ENCODE measurements at places on chromosomes 13 and 19.

GRCh38 chr13:29963089-29963488, 112.7 kb upstream of the UBL3 start:
- no peak for DNase-seq

- no peak for DNase-seq
Measured at GRCh38 chr13:45411221-45411620, 7.0 kb downstream of the SLC25A30 start.

DNA sequence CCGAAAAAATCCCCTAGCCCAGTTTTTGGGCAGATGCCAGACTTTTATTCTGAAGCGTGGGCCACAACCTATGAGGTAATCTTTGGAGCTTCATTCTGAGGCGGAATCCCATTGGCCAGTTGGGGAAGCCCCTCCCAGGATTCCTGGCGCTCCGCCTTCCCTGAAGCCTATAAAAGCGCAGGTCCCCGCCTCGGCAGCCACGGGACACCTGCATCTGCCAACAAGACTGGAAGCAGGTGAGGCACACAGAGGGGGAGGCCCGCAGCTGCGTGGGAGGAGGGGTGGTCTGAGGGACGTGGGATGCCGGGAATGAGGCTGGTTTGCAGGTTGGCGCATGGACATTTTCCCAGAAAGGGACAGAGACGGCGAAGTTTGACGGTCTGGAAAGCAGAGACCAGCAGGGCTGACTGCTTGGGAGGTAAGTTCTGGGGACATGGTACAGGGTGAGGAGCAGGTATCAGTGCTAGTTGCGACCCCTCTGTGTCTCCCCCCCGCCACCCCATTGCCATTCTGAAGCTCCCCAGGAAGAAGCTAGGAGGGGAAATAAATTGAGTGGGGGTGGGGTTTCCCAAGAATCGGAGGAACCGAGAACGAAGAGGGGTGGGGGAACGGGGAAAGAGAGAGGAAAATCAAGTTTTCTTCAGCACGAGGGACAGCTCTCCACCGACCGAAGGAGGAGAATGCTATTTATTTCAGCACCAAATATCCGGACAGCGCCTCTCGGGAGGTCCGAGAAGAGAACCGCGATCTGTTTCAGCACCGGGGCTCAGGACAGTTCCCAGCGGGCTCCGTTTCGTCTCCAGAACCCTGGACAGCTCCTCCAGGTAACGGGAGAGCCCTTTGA, 22.4 kb upstream of the FEM1A start:
- peak; percentile 91 for DNase-seq

GRCh38 chr19:49860336-49861102, 6.9 kb downstream of the PNKP start:
- DNase-seq: no peak

GRCh38 chr19:1668486-1669270, 16.3 kb upstream of the TCF3 start:
- peak; percentile 37 for DNase-seq

DNA sequence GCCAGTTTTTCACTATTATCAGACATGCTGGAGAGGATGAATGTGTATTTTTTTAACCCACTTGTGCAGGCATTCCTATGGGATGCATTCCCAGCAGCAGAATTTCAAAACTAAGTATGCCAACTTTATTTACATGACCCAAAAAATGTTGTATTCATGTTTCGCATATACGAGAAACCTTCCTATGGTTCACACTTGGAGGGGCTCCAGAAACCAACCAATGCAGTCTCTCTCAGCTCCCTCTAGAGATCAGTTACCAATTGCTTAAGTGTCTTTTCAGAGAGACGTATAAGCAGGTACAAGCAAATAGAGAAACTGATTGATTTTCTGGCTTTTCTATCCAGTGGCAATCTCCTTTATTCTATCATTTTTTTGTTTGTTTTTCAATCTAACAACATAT, 5.5 kb upstream of the PTOV1 start:
- DNase-seq: no peak

GRCh38 chr19:18000915-18001776, 6.8 kb upstream of the ARRDC2 start:
- DNase-seq: peak; percentile 75

DNA sequence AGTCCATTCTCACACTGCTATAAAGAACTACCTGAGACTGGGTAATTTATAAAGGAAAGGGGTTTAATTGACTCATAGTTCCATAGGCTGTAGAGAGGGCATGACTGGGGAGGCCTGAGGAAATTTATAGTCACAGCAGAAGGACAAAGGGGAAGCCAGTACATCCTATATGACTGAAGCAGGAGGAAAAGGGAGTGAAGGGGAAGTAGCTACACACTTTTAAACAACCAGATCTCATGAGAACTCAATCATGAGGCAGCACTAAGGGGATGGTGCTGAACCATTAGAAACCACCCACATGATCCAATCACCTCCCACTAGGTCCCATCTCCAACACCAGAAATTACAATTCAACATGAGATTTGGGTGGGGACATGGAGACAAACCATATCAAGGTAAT, 209.1 kb downstream of the DIAPH3 start:
- DNase-seq: no peak

DNA sequence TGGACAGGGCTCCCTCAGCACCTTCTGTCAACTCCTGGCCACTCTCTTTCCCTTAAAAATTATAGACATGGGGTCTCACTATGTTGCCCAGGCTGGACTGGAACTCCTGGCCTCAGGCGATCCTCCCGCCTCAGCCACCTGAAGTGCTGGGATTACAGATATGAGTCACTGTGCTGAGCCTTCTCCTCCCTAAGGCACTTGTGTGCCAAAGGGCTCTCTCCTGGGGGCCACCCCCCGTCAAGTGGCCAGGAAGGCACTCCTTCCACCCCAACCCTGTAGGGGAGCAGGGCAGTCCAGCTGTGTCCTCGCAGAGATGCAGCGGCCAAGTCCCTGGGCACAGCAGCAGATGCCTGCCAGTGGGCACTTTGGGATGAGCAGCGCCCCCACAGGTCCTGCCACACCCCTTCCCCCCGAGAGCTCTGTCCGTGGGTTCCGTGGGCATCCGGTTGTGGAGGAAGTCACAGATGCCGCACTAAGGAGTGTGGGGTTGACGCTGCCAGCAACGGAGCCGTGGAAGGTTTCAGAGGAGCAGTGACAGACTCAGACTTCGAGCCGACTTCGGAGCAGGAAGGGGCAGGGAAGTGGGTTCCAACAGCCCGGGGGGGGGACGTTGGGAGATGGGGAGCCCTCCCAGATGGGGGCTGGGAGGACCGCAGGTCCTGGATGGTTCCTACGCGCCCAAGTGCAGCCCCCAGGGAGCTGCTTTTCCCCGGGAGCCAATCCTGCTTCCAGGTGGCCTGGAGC, 3.3 kb upstream of the UQCR11 start:
- DNase-seq: no peak

DNA sequence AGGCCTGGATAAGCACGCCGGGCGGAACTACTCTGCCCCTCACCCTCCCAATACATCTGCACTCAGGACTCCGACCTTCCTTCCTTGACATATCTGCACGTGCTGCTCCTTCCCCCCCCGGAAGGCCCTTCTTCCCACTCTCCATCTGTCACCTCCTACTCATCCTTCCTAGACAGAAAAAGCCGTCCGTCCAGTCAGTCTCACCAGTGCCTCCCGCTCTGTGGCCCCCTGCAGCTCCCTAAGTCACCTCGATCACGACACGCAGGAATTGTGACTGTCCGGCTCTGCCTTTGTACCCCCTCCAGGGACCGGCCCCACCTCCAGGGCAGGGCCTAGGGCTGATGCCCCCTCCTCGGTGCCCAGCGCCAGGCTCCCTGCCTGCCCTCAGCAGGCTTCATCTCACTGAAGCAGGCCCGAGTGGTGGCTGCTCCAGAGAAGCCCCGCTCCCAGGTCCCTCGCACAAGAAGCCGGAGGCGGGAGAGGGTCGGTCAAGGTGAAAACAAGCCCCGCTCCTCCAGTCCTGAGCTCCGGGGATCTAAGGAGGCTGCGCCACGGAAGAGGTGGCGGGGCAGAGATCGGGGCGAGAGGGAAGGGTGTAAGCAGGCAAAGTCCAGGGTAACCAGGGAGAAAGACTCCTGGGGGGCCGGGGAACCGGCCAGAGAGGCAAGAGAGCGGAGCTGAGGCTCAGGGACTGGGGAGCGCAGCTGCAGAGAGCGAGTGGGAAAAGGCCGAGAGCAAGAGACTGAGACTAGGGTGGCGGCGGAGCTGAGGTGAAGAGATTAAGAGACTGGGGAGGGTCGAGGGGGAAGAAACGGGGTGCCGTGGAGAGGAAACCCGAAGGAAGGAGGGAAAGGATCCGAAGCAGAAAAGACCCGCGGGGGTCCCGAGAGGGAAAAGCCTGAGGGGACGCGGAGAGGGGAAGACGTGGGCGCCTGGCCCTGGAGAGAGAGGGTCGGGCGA, 1.1 kb downstream of the PPP6R1 start:
- peak; percentile 32 for DNase-seq

All from Caco-2 (cell line).